Epithelial cell of proximal tubule (primary cell): ENCODE measurements at places on chromosomes 4 and X. TPM values are rescaled to one million over a fixed set of nuclear protein-coding genes. Genes with fewer than 3 reads are reported as not detected.

DNA sequence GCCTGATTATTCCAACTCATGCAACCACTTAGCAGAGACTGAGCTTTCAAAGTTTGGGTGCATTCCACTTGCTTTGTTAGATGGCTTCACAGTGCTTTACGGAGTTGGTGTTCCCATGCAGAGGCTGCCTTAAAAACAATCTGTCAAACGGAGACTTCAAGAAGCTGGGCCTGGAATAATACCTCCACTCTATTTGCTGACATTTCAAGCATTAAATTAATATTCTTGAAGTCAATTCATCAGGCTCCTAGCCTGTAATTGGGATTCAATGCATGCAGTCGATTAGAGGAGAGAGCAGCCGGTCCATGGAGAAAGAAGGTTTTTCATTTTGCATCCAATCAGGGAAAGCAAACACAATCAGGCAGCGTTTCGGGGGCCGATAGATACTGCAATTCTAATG is 314.7 kb upstream of the PRKX start:
- DNase-seq: no peak

The ZNF630 gene
- total RNA-seq: 1.5 and 3.1 TPM in 2 replicates

DNA sequence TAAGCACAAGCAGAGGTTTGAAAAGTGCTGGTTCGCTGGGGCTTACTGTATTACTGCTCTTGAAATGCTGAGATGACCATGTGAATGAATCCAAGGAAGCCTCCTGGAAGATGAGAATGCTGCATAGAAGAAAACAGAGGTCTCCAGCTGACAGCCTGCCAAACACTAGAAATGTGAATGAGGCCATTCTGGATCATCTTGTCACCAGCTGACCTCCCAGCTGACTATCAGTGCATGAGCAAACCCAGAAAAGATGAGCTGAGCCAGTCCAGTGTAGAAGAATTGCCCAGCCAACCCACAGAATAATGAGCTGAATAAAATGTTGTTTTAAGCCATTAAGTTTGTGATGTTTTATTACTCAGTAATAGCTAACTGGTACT is 49.1 kb upstream of the DYNLT3 start:
- DNase-seq: no peak

- no peak for DNase-seq
These were observed 2.1 kb upstream of the KDR start for GRCh38 chr4:55127521-55127920.

GRCh38 chr4:123581802-123582201 is 185.2 kb downstream of the SPRY1 start:
- no peak for DNase-seq

DNA sequence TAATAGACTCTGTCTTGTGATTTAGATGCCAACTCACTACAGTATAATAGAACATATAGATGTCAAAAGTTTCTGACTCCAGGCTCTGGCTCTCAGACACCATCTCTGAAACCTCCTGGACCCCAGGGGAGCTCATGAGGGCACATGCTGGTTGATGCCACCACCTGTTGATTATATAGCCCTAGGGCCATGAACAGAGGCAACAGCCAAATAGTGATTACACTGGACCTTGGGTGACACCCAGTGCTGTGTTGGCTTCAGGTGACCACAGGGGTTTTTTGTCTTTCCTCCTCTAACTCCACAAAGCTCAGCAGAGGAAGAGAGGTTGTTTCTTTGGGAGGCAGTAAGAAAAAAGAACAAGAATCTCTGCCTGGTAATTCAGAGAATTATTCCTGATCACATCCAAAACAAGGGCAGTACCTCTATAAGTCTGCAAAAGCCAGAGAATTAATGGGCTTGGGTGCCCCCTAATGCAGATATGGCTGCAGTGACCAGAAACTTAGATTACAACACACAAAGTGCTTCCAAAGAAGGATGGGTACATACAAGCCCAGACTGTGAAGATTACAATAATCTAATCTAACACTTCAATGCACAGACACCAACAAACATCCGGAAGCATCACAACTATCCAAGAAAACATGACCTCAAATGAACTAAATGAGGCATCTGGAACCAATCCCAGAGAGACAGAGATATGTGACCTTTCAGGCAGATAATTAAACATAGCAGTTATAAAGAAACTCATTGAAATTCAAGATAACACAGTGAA is 1920.6 kb downstream of the ARAP2 start:
- DNase-seq: no peak

GRCh38 chr4:3344596-3344995 is 51.8 kb downstream of the RGS12 start:
- no peak for DNase-seq

DNA sequence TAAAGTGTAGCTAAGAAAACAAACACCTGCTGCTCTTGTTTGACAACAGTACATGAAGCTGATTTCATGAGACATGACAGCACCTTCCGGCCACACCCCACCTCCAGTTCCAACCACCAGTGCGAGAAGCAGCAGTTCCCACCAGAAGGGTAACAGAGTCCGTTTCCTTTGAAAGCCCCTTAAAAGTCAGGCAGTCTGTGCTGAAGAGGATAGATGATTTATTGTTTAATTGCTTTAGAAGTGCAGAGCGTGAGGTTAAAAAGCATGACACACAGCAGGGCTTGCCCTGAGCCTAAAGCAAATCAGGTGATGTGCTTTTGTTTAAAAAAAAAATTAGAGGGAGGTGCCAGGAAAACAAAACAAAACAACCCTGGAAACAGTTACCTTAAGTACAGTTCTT is 82.6 kb downstream of the HADH start:
- no peak for DNase-seq

GRCh38 chr4:158428242-158428641 is 93.4 kb upstream of the RXFP1 start:
- no peak for DNase-seq

DNA sequence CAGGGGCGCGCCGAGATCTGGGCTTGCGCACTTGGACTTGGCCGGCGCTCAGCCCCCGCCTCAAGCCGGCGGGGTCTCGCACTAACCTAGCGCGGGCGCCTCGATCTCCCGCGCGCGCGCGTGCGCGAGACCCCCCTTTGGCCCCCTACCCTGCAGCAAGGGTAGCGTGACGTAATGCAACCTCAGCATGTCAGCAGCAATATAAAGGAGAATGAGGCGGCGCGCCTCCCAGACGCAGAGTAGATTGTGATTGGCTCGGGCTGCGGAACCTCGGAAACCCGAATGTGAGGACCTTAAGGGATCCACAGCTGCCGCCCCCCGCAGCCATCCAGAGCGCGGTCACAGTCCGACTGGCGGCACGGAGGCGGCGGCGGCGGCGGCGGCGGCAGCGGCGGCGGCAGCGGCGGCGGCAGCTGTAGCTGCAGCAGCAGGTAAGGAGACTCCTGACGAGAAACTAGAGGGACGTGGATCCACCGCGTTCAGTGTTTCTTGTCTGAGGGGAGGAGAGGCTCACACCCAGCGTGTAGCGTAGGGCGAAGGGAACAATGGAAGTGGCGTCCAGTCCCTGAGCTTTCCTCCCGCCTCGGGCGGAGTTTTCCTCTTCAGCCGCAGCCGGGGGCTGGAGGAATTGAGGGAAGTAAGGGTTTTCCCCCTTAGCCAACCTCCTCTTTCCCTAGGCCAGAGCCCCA is at the start of the genes SATL1 and ZNF711:
Gene SATL1 (minus strand): TSS at position 19 of the 689 bp plus-strand sequence. CDS start 134,811 bp downstream, outside the sequence.
Gene ZNF711 (plus strand): TSS at position 231 of the 689 bp plus-strand sequence. CDS start 3,582 bp downstream, outside the sequence.
- DNase-seq: no peak

The GC gene
- not detected in 2 replicates for total RNA-seq

- DNase-seq: no peak
These were observed 145.1 kb downstream of the SHROOM4 start for GRCh38 chrX:50668860-50669259.

DNA sequence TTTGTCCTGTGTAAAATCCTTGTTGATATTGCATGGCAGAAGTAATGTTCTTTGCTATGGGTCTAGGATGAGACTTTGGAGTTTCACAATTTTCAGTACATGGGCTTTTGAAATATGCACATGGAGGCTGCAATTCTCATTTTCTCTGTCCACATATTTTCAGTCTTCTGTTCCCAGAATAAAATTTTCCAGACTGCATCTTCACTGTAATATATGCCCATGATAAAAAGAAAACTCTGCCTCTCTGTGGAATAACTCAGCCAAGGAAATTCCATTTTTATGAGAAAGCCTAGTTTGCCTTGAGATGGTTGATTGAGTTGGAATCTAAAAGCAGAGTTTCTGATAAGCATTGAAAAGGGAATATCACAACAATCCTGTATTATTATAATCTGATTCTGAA is 601.4 kb upstream of the AADAT start:
- DNase-seq: no peak

The CENPVL1 gene
- 0.07 TPM in 1 of 2 replicates, not detected in the other for total RNA-seq

The PTCHD1 gene
- 0.06 TPM in 1 of 2 replicates, not detected in the other for total RNA-seq

DNA sequence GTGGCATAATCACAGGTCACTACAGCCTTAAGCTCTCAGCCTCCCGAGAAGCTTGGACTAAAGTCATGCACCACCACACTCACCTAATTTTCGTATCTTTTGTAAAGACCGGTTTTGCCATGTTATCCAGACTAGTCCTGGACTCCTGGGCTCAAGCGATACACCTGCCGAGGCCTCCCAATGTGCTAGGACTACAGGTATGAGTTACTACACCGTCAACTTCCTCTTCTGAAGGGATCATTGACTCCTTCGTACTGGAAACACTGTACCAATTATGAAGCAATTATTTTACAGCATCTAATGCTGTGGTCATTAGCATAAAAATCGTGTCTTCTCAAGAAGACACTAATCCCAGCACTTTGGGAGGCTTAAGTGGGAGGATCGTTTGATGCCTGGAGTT is 35.2 kb downstream of the PDS5A start:
- DNase-seq: no peak

The NDP gene
- total RNA-seq: not detected in 2 replicates

DNA sequence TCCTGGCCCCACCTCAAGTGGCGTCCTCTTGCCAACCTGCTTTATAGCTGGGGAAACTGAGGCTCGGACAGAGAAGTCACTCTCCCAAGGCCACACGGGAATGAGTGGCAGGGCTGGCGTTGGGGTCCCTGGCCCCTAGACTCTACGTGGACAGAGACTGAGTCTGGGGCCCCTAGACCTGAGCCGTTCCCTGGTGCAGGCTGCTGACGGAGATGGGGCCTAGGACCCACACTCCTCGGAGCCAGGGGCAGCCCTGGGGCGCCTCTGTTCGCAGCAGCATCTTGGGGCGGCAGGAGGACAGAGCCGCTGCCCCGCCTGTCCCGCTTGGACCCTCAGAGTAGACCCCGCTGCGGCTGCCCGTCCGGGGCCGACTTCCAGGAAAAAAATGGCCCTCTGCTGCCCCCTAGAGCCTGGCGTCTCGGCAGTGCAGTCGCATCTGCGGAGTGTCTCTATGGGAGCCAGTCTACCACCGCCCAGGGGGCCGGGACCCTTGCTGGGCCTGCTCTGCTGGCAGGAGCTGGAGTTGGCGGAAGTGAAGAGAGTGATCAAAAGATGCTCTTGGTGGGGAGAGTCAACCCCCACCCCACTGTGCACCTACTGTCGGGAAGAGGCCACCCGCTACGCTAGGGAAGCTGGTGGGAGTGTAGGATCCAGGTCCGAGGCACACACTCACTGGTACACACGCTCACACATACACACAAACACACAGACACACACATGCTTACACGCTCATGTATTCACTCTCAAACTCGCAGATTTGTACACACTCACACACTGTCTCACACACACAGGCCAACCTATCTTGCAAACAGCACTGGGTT is 220.1 kb downstream of the AFAP1 start:
- DNase-seq: no peak

The RASL11B gene
- total RNA-seq: 2.6 and 3.6 TPM in 2 replicates

GRCh38 chrX:153864561-153865320 is 21.2 kb downstream of the L1CAM start:
- DNase-seq: no peak

DNA sequence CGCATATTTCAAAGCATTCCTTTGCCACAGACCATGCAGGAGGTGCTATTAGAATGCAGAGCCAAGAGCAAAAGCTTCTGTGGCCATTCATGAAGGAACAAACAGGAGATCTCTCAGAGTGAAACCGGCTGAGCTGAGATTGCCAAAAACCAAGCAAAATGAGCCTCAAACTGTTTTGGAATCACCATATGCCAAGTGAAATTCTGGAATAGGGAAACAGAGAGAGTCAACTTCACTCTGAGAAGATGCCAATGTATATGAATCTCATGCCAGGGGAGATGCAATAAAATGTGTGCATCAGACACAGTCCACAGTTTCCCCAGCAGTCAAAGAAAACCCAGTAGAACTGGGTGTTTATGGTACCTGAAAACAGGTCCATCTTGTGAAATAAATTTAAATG is 42.3 kb downstream of the SRPX start:
- no peak for DNase-seq

- DNase-seq: peak; percentile 67
These were observed 158.7 kb downstream of the SPRY1 start for GRCh38 chr4:123555233-123555806.

DNA sequence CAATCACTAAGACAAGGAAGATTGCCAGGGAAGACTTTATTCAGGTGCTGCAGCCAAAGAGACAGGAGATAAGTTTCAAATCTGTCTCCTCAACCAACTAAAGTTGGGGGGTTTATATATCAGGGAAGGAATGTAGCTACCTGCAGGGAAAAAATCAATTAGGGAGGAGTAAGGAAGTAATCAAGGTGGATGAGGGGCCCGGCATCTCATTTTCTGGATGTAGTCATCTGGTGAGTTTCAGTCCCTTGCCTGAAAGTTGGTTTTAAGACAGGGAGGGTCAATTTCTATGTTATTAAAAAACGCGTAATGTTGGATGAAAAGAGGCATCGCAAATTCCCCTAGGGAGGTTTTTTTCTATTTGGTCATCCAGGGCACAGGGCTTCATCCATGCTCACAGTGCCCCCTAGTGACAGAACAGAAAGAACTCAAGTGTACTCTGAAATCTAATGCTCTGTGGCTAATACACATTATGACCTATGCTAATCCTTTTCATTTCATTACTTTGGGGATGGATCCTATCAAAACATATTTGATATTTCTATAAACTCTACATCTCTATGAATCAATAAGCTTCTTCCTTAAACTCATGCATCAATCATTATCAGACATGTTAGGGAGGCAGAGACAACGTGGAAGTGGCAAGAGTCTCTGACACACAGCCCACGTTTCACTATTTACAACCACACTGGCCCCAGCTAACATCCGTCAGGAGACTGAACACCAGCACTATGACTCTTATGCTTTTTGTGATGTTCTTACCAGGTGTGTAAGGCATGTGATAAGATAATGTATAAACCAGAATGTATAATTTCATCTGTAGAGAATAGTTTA is 1577.0 kb upstream of the TENM3 start:
- DNase-seq: peak; percentile 26

DNA sequence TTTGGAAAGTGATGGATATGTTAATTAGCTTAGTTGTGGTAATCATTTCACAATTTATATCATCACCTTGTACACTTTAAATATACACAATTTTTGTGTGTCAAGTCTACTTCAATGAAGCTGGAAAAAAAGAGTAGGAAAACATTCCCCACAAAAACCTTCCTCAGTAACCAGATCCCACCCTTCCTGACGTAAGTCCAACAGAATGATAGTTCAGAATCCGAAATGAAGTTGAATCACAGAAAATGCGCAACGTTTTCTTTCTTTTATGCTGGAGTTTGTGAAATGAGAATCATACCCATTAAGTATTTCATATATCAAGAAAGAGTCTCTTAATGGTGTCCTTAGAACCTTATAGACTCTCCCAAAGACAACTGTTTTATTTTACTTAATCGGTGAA is 292.9 kb downstream of the USP46 start:
- DNase-seq: no peak

GRCh38 chr4:158003212-158003611 is 169.6 kb downstream of the GASK1B start:
- no peak for DNase-seq
